ENCODE measurements at places on chromosomes 5 and 9.

DNA sequence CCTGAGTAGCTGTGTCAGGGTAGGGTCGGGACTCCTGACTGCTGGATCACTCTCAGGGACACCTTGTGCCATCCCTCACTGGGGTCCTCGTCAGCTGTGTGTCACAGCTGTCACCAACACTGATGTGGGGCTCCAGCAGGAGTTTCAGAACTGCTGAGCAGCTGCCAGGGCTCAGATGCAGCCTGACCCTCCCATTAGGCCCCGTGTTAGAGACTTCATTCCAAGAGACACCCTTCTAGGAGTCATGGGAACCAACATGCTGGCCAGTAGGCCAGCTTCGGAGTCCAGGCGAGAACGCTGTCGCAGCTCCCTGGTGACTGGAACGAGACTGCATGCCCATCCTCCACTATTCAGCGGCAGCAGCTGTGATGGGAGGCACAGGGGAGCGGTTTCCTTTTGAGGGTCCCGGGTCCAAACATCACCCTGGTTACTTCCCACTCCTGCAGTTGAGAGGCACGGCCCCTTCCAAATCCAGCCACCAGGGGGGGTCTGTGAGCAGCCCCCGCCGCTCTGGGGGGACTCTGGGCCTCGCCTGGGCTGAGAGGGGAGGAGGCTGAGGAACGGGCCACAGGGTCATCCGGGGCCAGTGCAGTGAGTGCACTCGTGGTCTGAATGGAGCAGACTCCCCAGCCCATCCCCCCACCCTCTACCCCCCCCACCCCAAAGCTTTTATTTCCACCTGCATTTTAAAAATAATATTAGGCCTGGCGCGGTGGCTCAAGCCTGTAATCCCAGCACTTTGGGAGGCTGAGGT is 12.6 kb upstream of the TCF7 start:
- peak; percentile 52 for DNase-seq

DNA sequence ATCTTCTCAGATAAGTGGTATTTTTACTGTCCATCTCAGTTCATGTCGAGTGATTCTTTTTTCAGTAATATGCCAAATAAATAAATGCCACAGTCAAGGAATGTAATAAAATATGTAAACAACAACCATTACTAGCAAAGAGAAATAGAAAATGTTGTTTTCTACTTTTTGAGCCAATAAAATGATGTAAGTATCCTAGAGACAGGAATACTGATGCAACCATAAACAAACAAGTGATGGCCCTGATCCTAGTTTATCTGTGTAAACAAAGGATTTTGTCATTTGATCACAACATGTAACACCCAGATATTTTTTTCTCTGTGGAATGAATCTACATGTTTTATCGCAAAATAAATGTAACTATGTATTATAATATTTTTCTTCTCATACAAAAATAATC is 1852.8 kb downstream of the EFNA5 start:
- DNase-seq: no peak

- no peak for DNase-seq
Observed at GRCh38 chr5:121915765-121916164, 46.0 kb upstream of the SRFBP1 start.

GRCh38 chr9:71665247-71665646 is 103.1 kb downstream of the CEMIP2 start:
- no peak for DNase-seq

DNA sequence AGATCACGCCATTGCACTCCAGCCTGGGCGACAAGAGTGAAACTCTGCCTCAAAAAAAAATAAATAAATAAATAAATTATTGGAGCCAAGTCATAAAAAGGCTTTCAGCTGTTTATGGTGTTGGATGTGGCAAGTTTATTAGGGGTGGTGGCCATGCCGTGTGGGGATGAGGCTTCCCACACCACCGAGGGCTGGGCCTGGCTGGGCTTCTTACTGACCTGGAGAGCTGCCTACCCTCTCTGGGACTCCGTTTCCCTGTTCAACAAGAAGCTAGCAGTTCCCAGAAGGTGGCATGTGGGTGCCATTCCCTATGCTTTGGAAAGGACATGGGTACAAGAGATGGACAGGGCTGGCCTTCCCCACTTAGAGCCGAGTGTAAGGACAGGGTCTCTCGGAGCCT is 22.6 kb downstream of the GPRIN1 start:
- no peak for DNase-seq

- peak; percentile 7 for DNase-seq
Observed at GRCh38 chr5:141757402-141757801, 75.4 kb upstream of the ARAP3 start.

- no peak for DNase-seq
Observed at GRCh38 chr5:62287237-62287636, 18.8 kb upstream of the KIF2A start.

DNA sequence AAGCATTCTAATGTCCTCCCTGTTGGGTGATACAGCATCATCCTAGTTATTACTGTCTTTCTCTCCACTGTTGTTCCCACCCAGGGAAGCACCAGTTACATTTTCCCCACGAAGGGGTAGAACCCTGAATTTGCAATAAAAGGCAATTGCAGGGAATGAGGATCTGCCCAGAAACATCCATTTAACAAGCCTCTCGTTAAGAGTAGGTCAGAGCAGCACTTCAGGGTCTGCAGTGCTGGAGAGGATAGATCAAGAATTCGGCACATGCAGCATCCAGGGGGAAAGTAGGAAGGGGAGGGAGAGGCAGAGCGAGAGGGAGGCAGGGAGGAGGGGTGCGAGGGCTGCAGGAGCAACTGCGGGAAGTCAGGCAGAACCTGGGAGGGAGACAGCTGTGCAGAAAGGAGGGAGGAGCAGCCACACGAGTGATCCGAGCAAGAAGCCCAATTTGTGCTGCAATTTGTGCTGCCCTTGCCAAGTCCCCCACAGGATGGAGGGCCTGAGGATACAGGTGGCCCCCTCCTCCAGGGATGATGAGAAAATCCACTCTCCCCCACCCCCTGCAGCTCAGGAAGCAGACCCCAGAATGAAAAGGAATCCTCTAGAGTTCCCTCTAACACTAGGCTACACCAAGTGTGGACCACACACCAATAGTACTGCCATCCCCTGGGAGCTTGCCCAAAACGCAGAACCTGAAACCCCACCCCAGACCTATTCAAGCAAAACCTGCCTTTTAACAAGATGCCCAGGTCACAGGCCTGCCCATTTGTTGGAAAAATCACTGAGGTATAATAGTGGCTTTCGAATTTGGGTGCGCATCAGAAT is 62.2 kb downstream of the EPB41L4B start:
- DNase-seq: peak; percentile 92

- no peak for DNase-seq
Observed at GRCh38 chr5:149265597-149265996, 6.1 kb upstream of the AFAP1L1 start.
